SJSA1 (cell line): ENCODE measurements at places on chromosomes 11 and 22.
A peak's percentile ranks its signal among the peaks of the same experiment; 100 is the strongest.

DNA sequence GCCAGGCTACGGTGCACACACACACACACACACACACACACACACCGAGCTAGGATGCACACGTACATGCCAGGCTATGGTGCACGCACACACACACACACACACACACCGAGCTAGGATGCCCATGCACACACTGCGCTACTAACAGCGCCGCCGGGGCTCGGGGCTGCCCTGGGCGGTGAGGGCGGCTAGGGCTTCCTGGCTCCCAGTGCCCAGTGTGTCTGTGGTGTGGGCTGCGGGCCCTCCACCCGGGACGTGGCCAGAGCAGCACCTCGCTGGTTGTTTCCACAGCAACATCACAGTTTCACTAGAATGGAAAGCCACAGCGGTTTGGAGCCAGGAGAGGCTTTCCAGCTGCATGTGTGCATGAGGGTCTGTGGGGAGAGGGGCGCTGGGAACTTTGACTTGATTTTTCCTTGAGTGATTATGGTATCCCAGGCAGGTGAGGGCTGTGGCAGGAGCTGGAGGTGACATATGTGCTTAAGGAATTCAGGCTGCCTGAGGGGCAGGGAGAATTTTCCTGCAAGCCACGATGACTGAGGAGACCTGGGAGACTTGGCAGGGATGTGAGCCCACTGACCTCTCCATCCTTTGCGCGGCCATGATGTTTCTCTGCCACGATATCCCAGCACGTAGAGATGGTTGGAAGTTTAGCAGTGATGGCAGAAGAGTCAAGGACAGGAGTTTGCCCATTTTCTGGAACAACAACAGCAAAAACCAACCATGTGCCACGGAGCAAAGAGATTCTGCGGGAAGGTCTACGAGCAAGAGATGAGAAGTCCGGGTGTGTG, 195.9 kb downstream of the SNX19 start:
- DNase-seq: no peak

DNA sequence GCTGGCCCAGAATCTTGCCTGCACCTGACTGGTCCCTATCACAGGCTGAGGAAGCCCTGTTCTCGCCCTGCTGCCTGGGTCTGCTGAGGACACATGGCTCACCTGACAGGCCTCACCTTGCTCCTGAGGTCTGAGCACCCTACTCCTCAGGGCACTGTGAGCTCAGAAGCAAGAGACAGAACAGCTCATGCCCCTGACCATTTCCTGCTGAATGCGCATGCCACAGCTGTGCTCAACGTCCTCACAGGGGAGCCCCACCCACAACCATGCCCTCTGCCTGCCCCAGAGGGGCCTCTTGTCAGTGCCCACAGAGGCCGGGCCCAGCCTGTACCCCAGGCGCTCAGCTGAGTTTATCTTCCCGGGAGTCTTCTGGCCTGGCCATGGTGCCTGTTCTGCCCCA, 2.8 kb upstream of the TSPO start:
- no peak for DNase-seq

DNA sequence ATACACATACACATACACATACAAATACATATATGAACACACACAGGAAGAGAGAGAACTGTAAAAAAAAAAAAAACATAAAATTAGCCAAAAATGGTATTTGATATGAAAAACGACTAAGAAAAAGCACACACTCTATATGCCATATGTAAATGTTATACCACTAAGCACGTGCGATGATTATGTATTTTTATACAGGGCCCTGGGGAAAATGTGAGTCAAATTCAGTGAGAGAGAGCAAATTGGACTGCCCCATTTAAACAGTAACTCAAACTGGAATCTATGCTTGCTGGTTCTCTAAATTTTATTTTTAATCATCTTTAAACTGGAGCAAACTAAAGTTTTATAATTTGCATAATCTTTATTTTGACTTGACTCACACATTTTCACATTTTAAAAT, 197.8 kb upstream of the MTNR1B start:
- DNase-seq: no peak

DNA sequence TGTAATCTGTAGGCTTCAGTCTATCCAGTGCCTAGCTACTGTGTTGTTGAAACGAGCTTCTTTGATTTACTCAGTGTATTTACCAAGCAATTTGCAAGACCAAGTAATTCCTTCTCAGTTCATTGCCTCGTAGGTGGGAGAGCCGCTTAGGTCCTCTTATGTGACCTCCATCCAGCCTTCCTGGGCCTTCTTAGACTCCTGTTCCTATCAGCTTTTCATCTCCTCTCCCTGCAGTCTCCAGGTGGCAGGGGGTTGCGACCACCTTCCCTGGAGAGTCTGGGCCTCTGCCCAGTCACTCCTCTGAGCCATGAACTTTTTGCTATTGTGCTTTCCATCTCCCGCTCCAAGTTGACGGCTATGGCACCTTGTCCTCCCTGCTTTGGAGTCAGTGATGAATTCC, 251.8 kb downstream of the KIRREL3 start:
- DNase-seq: no peak

- DNase-seq: no peak
Measured at GRCh38 chr11:132772703-132773545, 759.4 kb downstream of the OPCML start.

- DNase-seq: peak; percentile 74
Measured at GRCh38 chr11:110373051-110373702, 56.6 kb upstream of the FDX1 start.
